Activated naive CD8-positive, alpha-beta T cell treated with anti-CD3 and anti-CD28 coated beads, Interleukin-2, amount 50 U/mL, for 24 hours (primary cell): ENCODE measurements at places on chromosomes 16 and 17.

DNA sequence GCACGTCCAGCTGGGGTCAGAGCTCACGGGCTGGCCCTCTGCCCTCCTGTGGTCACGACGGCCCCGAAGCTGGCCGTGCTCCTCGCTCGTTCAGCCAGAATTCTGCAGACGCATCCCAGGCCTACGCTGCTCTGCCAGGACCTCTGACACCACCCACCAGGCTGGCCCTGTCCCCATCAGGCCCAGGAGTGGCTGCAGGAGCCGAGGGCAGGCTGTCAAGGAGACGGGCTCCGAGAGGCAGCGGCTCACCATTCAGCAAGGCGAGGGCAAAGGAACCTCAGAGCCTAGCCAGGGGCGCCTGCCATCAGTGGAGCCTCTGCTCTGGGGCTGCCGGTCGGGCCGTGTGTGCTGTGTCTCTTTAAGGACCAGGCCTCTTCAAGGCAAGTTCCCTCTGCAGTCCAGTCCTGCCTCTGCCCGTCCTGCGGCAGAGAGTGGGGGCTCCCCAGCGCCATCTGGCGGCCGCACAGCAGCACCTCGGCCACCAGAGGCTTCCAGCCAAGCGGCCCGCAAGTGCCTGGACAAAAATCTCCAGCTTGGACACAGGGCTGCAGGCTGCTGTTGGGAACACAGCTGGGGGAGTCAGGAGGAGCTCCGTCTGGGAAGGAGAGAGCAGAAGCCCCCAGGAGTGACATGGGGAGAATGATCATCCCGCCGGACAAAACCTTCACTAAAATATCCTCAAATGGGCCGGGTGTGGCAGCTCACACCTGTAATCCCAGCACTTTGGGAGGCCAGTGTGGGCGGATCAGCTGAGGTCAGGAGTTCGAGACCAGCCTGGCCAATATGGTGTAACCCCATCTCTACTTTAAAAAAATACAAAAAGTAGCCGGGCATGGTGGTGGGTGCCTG lies 7.4 kb upstream of the ABR start:
- peak; percentile 80 for DNase-seq
- no peak overlapping the region for H3K27ac ChIP-seq

DNA sequence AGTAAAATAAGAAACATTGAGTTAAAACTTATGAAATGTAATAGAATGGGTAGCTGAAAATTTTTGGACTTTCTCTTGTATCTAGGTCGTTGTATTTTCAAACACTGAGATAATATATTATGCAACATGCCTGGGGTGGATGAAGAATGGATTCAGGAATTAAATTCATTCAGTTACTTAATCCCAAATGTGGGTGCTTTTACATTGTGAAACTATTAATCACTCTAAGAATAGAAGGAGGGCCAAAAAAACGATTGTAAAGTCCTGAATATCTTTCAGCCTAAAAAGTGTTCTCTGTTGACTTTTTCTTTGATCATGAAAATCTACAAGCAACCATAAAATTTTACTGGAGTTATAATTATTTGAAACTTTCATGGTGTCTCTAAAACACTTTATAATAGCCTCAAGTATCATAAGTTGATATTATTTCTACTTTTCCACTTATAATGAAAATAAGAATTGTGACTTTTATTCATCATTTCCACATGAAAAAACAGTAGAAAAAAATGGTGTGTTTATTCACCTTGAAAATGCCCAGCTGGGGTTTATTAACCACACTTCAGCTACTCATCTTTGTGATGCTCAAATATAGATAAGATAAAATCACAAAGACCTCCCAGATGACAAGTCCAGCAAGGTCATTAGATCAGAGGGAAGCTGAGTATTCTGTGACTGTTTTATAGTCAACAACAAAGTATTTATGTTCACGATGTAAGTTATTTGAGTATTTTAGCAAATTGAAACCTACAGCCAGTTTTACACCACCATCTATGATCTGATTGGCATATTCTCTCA lies 619.9 kb upstream of the SOX9 start:
- no peak overlapping the region for H3K27ac ChIP-seq
- no peaks in the 10 kb centered on the region for H3K36me3 ChIP-seq
- no peak for DNase-seq
- H3K4me3 ChIP-seq = no peak overlapping the region
- no peaks in the 10 kb centered on the region for H3K4me1 ChIP-seq

GRCh38 chr16:1072526-1073261 lies at the start of gene SSTR5:
Gene SSTR5, plus strand, starts transcription at chr16:1072747. Its CDS starts 6,122 bp downstream, at chr16:1078869.
- H3K36me3 ChIP-seq = peaks cover 1% of the 10 kb centered on the region
- H3K4me3 ChIP-seq = no peak within 1 kb of the TSS
- H3K27me3 ChIP-seq = peaks cover 18% of the 10 kb centered on the region
- no peak within 1 kb of the TSS for H3K27ac ChIP-seq
- peaks cover 3% of the 10 kb centered on the region for H3K4me1 ChIP-seq

DNA sequence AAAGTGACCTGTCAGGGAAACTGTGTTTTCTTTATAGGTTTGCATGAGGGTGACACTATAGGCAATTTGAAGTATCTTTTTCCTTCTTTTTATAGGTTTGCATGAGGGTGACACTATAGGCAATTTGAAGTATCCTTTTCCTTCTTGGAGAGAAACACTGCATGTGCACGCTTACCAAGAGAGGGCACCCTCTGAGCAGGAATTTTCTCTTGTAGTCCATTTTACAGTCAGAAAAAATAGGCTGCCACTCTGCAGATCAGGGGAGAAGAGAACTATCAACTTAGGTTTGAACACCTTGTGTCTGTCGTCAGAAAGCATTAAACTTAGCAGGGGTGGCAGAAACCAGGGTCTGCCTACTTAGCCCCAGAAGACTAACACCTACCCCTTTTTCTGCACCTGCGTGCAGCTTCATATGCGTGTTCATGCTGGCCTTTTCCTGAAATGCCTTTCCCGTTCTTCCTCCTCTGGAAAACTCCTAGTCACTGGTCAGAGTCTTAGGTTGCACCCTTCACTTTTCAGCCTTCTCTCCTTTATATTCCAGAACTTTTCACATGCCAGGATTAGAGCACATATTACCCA lies 16.4 kb upstream of the SMIM36 start:
- no peaks in the 10 kb centered on the region for H3K27me3 ChIP-seq
- DNase-seq = no peak
- no peaks in the 10 kb centered on the region for H3K36me3 ChIP-seq
- no peaks in the 10 kb centered on the region for H3K4me1 ChIP-seq
- no peak overlapping the region for H3K27ac ChIP-seq
- H3K4me3 ChIP-seq = no peak overlapping the region

DNA sequence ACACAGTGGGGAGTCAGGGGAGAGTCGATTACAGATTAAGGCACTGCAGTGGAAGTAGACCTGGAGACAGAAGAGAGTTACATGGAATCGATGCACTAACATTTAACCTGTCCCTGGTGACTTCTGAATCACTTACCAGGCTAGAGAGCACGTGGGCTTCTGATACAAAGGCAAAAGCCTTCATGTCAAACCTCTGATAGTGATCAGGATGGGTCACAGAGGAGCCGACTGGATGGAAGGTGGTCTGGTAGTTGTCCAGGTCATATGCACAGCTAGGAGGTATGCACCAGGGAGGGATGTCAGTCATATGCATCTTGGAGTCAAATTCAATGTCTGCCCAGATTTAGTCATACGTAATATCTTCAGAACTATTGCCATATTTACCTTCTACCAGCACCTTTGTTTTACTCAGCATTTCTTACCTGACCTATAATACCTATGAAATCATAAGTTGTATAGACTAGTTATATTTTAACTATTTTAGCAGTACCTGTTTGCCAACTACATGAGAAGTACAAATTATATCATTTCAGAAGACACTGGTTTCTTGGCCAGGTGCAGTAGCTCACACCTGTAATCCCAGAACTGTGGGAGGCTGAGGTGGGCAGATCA lies 11.7 kb downstream of the ZP2 start:
- H3K4me1 ChIP-seq = peaks cover 7% of the 10 kb centered on the region
- no peak for DNase-seq
- no peak overlapping the region for H3K27ac ChIP-seq
- H3K4me3 ChIP-seq = no peak overlapping the region

- H3K36me3 ChIP-seq = peaks cover 2% of the 10 kb centered on the region
- no peak overlapping the region for H3K27ac ChIP-seq
- DNase-seq = peak; percentile 4
- H3K27me3 ChIP-seq = peaks cover 3% of the 10 kb centered on the region
- H3K4me3 ChIP-seq = no peak overlapping the region
Measured at GRCh38 chr16:79217375-79218011, 383.0 kb downstream of the MAF start.

DNA sequence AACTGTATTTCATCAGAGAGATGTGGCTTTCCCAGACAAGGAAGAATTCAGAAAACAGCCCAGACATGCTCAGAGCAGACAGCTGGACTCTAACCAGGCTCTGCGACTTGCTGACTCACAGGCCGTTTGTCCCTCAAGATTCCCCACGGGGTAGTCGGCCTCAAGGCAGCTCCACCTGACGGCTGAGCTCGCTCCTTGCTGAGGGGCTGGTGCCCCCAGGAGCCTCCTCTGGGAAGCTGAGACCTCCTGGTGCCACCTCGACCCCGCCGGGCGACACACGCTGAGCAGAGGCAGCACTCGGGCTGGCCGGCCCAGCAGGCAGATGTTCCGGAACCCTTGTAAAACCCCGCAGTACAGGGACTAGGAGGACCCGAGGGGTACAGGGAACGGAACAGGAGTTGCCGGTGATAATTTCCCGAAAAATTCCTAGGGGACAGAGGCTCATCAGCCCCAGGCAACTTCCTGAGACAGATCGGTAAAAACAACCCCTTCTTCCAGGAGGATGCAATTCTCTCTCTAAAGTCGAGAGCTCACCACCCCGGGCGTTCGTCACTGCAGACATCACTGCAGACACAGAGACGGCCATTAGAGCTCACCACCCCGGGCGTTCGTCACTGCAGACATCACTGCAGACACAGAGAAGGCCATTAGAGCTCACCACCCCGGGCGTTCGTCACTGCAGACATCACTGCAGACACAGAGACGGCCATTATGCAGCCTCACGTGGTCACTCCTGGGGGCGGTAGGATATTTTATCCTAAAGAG lies 19.9 kb downstream of the RPH3AL start:
- H3K4me1 ChIP-seq = peaks cover 57% of the 10 kb centered on the region
- H3K36me3 ChIP-seq = no peaks in the 10 kb centered on the region
- H3K27me3 ChIP-seq = peaks cover 12% of the 10 kb centered on the region
- DNase-seq = no peak

DNA sequence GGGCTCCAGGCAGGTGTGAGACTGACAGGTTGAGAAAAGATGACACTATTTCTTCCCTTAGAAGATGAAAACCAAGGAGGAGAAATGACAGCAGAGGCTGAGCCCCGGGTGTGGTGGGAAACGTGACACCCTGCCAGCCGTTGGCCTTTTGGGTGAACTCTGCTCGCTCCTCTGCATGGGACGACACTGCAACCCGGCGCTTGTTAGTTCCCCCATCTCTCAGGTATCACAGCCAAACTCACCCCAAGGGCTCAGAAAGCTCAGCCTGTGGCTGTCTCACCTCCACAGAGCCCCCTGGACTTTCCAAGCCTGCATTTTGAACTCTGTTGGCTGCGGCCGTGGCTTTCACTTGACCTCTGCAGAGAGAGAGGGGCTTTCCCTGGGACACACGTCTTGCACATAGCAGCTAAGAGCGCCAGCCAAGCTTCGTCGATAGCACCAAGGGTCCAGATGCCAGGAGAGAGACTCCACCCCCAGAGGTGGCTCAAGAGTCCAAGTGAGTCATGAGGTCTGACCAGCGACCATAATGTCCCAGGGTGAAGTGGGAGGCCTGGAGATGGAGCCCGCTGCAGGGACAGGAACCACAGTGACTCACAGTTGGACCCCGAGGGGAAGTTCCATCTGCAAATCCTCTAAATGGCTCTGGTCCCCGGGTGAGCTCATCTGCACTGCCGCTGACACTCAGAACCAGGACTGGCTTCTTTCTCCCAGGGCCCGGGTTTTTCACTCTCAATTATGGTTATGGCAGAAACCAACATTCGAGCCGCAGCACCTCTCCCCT lies 301.9 kb downstream of the SOX9 start:
- H3K27me3 ChIP-seq = no peaks in the 10 kb centered on the region
- peaks cover 4% of the 10 kb centered on the region for H3K36me3 ChIP-seq
- peak overlapping the region; percentile 52 for H3K27ac ChIP-seq

DNA sequence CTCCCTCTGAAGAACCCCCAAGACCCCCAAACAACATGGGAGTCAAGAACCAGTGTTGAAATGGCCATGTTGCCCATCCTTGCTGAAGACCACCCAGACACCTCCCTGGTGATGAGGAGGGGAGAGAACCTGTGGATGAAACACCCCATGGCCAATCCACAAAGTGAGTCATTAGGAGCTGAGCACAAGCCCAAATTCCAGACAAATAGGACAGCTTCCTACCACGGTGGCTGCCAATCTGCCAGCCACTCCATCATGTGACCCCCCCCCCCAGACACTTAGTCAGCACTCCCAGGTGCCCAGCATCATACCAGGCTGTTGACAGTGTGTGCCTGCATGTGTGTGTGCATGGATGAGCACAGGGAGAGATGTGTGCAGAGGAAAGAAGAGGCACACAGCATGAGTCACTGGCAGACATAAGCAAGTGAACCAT lies 26.4 kb upstream of the RPL38 start:
- peaks cover 18% of the 10 kb centered on the region for H3K27me3 ChIP-seq
- H3K4me1 ChIP-seq = no peaks in the 10 kb centered on the region
- H3K4me3 ChIP-seq = no peak overlapping the region
- H3K27ac ChIP-seq = no peak overlapping the region

DNA sequence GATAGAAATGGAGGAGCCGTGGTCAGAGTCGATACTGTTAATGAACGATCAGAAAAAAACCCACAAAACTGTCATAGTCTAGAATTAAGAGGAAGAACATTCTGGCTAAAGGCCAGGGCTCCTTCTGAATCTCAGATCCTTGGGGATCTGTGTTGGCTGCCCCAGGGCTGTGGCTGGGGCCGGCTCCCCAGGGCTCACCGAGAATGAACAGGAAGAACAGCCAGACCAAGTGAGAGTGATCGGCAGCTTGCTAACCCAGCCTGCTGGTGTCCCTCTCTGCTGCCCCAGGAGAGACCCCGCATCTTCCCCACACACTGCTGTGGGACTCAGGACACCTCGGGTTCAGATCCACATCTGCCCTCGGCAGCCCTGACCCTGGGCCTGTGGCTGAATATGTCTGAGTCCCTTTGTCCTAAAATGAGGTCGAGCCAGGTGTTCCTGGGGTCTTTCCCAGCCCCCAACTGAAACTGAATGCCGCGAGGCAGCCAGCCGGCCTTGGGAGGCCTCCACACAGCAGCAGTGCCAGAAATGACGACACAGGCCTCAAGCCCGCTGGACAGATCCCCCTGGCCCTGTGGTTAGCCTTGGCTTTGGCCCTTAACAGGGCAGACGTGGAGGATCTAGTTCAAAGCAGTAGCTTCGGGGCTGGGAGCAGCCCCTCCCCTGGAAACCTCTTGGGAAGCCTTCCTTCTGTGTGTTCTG lies 23.9 kb upstream of the CLEC18A start:
- H3K36me3 ChIP-seq = no peaks in the 10 kb centered on the region
- H3K27me3 ChIP-seq = no peaks in the 10 kb centered on the region
- no peaks in the 10 kb centered on the region for H3K4me1 ChIP-seq
- no peak overlapping the region for H3K4me3 ChIP-seq
- H3K27ac ChIP-seq = no peak overlapping the region
- DNase-seq = no peak

GRCh38 chr16:8894736-8895334 lies 12.7 kb downstream of the LITAFD start:
- no peak for DNase-seq
- H3K4me3 ChIP-seq = no peak overlapping the region
- peaks cover 74% of the 10 kb centered on the region for H3K36me3 ChIP-seq
- H3K27me3 ChIP-seq = no peaks in the 10 kb centered on the region
- peaks cover 11% of the 10 kb centered on the region for H3K4me1 ChIP-seq
- peak overlapping the region; percentile 11 for H3K27ac ChIP-seq

GRCh38 chr17:38853292-38854219 lies at the start of gene RPL23:
Gene RPL23, minus strand, starts transcription at chr17:38853721. Its CDS starts 11 bp downstream, at chr17:38853710.
- DNase-seq = peak; percentile 90
- peak within 1 kb of the TSS; percentile 100 for H3K27ac ChIP-seq
- H3K36me3 ChIP-seq = peaks cover 52% of the 10 kb centered on the region

- H3K4me1 ChIP-seq = peaks cover 26% of the 10 kb centered on the region
- no peaks in the 10 kb centered on the region for H3K27me3 ChIP-seq
- no peak overlapping the region for H3K27ac ChIP-seq
- H3K36me3 ChIP-seq = no peaks in the 10 kb centered on the region
Measured at GRCh38 chr17:61144617-61145564, 254.8 kb upstream of the TBX2 start.
